Effector memory CD4-positive, alpha-beta T cell (primary cell): ENCODE measurements at places on chromosomes 6 and 20.

DNA sequence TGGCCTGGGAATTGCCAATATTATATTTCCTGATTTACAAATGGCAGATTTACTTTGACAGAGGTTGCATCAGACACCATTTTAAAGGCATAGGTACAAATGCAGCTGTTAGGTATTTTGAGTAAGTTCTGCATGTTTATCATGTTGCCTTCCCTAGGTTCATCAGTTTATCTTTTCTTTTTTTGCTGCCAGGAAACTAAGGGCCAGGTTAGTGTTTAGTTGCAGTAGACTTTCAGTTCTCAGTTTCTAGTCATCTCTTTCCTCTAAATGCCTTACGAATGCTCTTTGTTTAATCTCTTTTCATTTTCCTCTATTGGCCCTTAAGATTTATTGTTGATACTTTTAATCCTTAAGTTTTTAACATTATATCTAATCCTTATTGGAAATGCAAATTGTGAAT is 129.9 kb downstream of the SMAP1 start:
- DNase-seq = no peak

GRCh38 chr6:21603082-21603952 is 9.8 kb downstream of the SOX4 start:
- DNase-seq = no peak

DNA sequence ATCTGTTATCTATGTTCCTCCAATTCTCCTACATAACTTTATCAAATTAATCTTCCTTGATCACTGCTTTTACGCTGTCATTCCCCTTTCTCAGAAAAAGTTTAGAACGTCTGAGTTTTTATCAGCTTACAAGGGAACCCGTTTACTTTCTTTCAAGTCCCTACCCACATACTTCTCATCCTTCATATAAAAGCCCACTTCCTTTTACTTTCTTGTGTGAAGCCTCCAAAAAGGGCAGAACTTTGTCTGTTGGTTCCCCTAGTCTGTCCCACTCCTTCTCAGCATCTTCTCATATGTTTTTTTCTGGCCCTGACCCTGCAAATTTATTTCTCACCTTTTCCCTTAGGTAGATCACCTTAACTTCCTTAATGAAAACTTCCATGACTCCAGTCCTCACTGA is 106.1 kb downstream of the TFAP2B start:
- no peak for DNase-seq

DNA sequence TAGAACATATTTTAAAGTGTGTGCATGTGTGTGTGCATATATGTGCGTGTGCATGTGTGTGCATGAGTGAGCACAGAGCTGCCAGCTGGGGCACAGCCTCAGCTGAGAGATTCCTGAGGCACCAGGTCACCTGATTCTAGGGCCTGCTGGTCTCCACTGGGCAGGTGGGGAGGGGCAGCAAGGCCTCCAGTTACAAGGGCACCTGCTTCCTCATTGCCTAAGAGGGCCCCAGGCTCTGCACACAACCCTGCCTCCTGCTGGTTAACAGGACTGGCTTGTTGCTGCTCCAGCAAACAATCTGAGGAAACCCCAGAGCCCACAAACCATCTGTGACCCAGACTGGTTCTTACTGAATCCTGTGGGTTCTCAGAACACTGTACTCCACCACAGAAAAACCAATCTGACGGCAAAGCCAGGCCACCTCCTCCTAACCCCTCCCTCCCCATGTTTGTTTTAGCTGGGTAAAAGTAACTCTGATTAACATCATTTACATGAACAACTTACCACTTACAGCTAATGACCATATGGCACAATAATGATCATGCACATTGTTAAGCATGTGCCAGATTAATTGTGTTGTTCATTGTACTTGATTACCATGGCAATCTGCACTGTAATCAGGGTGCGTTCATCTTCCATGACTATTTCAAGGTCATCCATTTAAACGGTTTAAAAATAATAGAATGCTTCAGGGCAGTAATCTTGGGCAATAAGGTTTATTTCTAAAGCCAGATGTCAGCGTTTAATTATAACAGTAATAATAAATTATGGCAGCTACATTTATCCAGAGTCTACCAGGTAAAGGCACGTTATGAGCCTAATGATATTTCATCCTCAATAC is 23.1 kb upstream of the UBE2J1 start:
- peak; percentile 60 for DNase-seq

- no peak for DNase-seq
Observed at GRCh38 chr6:57013521-57013926, 33.0 kb upstream of the KIAA1586 start.

DNA sequence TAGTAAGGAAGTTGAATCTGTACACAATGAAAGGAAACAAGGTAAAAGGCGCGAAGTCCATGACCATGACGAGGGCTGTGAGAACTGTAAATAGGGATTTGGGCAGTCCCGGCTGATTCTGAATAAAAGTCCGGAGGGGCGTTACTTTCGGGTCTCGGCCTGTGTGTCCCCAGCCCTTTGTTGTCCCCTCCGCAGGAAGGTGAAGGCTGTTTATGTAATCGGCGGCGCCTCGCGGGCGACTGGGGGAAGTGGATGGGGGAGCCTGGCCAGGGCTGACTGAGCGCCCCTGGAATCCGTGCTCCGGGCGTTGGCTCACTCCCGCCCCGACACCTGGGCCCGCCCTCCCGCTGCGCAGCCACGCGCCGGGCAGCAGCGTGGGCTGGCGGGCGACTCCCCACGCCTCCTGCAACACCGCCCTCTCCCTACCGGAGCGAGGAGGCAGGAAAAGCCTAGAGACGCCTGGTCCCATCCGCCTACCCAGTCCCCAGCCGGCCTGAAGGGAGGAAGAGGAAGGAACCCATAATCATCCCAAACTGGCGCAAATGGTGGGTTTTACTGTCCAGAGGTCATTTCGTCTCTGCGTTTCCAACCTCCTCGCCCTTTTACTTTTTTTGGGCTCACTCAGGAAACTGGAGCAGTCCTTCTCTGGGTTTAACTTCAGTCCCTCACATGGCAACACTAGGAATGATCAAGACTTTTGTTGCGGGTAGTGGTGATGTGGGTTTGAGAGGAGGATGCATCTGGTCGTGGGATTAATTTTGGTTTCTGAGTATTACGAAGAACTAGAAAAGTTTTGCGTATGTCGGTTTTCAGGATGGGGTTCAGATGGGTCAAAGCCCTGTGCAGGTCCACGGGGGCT is 12.1 kb downstream of the TRIM31 start:
- no peak for DNase-seq

- DNase-seq = no peak
Observed at GRCh38 chr6:138576313-138576712, 77.0 kb upstream of the NHSL1 start.

- DNase-seq = no peak
Observed at GRCh38 chr20:17633850-17634500, 48.1 kb downstream of the RRBP1 start.

- no peak for DNase-seq
Observed at GRCh38 chr20:63090682-63091571, 84.2 kb upstream of the BHLHE23 start.

DNA sequence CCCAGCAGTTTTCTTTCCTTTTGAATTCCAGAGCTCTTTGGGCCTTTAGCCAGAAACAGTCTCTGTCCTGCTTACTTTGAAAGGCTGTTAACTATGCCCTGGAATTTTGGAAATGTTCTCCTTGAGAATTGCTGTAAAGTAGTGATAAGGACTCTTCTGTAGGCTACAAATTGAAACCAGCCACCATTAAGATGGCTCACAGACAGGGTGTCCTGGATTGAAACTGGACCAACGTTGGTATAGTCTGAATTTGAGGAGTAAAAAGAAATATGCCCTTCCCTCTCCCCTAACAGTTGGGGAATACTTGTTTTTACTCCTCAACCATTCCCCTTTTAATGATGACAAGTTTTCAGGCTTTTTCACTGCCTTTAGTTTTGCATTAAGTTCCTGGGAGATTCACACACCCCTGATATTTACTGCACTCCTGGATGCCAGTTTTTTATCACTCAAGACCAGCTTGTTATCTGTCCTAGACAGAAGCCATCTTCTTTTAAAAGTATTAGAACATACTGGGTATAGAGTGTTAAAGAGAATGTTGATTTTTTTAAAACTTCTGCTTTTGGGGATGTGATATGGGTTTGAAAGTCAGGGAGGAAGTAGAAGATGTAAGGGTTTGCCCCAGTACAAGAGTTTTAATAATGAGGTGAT is 21.9 kb downstream of the TOP1 start:
- no peak for DNase-seq
